ENCODE measurements at places on chromosomes 3 and 15. TPM values are rescaled to one million over a fixed set of nuclear protein-coding genes. Genes with fewer than 3 reads are reported as not detected.

The DPPA4 gene
- total RNA-seq, result not detected

The CGNL1 gene
- total RNA-seq, result 40.7 TPM

The GOLGB1 gene
- total RNA-seq, result 94.1 TPM

The CHD2 gene
- total RNA-seq, result 149 TPM

The CPN2 gene
- not detected for total RNA-seq

The EPHA6 gene
- 5.8 TPM for total RNA-seq

The LRRIQ4 gene
- not detected for total RNA-seq

The CCDC191 gene
- total RNA-seq, result 13.7 TPM

The TM4SF1 gene
- total RNA-seq, result 244 TPM

The CD200 gene
- 16.4 TPM for total RNA-seq

The NRROS gene
- total RNA-seq, result 1.5 TPM

The NR2E3 gene
- total RNA-seq, result 0.54 TPM

The CCDC54 gene
- not detected for total RNA-seq

GRCh38 chr3:168659015-168659414 is 563.3 kb upstream of the GOLIM4 start:
- H3K4me1 ChIP-seq, result no peaks in the 10 kb centered on the region
- no peaks in the 10 kb centered on the region for H3K27me3 ChIP-seq
- no peak overlapping the region for H3K4me3 ChIP-seq
- H3K27ac ChIP-seq, result no peak overlapping the region

DNA sequence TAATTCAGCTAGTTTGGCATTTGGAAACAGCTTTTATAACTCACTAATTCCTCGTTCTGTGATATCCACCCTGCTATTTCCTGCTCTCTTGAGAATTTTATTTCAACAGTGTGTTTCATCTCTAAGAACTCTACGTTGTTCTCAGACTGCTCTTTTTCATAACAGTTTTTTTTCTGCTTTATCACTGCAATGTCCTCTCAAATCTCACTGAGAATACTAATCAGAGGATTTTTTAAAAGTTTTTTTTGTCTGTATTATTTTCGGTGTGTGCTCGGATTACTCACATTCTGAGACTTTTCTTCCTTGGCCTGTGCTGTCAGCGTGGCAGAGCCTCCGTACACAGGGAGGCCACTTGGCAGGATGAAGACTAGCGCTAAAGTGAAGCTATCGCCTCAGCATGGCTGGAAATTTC is 59.4 kb upstream of the NEO1 start:
- peaks cover 8% of the 10 kb centered on the region for H3K4me1 ChIP-seq
- H3K27me3 ChIP-seq, result no peaks in the 10 kb centered on the region
- no peak overlapping the region for H3K4me3 ChIP-seq
- H3K36me3 ChIP-seq, result no peaks in the 10 kb centered on the region

DNA sequence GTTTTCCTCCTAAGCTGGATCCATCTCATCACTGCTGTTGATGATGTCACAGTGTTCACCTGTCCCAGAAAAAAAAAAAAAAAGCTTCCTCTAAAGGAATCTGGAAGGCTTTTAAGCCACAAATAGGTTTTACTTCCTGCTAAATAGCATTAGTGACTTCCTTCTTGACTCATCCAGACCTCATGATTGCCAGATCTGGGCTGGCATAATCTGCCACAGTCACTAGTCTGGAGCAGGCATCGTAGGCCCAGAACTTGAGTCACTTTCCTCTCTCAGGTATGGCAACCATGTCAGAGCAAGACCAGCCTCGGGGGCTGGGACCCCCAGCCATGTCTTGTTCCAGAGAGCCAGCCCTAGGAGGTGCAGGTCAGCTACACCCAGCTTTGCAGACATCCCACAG is 266.5 kb upstream of the CADM2 start:
- H3K4me1 ChIP-seq, result no peaks in the 10 kb centered on the region
- H3K36me3 ChIP-seq, result no peaks in the 10 kb centered on the region
- no peaks in the 10 kb centered on the region for H3K27me3 ChIP-seq
- DNase-seq, result no peak
- H3K27ac ChIP-seq, result no peak overlapping the region
- H3K4me3 ChIP-seq, result no peak overlapping the region

GRCh38 chr3:22231061-22231460 is 480.1 kb upstream of the ZNF385D start:
- H3K4me3 ChIP-seq, result no peak overlapping the region
- H3K27ac ChIP-seq, result no peak overlapping the region
- H3K27me3 ChIP-seq, result no peaks in the 10 kb centered on the region
- no peaks in the 10 kb centered on the region for H3K4me1 ChIP-seq
- no peaks in the 10 kb centered on the region for H3K36me3 ChIP-seq

DNA sequence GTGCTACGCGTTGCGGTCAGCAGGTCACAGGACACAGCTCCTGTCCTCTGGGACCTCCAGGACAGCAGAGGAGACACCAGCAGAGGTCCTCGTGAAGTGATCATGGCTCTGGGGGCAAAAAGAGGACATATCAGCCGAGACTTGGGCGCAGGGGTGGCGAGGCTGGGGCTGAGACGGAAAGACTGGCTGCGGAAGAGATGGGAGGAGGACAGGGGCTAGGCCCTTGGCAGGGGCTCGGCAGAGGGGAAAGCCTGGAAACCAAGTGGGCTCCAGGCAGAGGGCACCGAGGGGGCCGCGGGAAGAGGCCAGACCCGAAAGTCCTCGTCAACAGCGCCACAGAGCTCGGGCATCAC is 4.9 kb upstream of the CFAP100 start:
- no peaks in the 10 kb centered on the region for H3K36me3 ChIP-seq
- H3K27me3 ChIP-seq, result no peaks in the 10 kb centered on the region
- H3K27ac ChIP-seq, result no peak overlapping the region
- H3K4me3 ChIP-seq, result no peak overlapping the region
- DNase-seq, result no peak

DNA sequence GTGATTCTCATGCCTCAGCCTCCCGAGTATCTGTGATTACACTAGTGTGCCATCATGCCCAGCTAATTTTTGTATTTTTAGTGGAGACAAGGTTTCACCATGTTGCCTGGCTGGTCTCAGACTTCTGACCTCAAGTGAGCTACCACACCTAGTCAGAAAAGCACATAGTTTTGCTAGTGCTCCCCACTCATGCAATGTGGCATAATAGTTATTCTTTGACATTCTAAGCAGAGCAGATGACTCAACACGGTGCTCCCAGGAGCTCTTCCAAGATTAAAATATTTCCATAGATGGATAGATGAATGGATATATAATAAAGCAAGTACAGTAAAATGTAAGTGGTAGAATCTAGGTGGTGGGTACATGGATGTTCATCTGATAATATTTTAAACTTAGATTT is 53.1 kb upstream of the GK5 start:
- H3K36me3 ChIP-seq, result no peaks in the 10 kb centered on the region
- H3K27me3 ChIP-seq, result no peaks in the 10 kb centered on the region
- DNase-seq, result peak; percentile 6
- H3K4me1 ChIP-seq, result peaks cover 17% of the 10 kb centered on the region
- no peak overlapping the region for H3K27ac ChIP-seq
- H3K4me3 ChIP-seq, result no peak overlapping the region

DNA sequence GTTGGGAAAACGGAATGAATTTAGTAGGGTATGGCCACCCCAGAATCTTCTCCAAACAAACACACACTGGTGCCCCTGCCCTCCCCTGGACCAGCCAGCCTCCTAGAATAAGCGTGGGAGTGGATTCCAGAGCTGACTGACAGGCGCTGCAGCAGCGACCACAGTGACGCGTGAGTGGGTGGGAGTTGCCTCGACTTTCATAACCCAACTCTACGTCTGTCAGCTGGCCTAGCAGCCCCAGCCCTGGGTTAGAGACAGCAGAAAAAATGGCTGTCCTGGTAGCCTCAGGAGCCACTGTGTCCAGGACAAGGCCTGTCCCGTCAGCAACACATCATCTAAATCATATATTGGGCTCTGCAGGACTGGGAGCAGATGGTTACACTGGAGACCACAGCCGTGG is 10.0 kb downstream of the PLA2G4B start:
- no peak overlapping the region for H3K27ac ChIP-seq
- H3K27me3 ChIP-seq, result no peaks in the 10 kb centered on the region
- H3K36me3 ChIP-seq, result peaks cover 49% of the 10 kb centered on the region
- H3K4me3 ChIP-seq, result no peak overlapping the region
- H3K4me1 ChIP-seq, result peaks cover 4% of the 10 kb centered on the region

DNA sequence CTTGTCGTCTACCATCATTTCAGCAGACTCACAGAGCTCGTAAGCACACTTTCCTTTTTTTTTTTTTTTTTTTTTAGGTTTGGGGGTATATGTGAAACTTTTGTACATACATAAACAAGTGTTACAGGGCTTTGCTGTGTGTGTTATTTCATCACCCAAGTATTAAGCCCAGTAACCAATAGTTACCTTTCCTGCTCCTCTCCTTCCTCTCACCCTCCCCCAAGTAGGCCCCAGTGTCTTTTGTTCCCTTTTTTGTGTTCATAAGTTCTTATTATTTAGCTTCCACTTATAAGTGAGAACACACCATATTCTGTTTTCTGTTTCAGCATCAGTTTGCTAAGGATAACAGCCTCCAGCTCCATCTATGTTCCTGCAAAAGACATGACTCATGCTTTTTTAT is 746.8 kb downstream of the GRM7 start:
- no peaks in the 10 kb centered on the region for H3K4me1 ChIP-seq
- H3K27me3 ChIP-seq, result no peaks in the 10 kb centered on the region
- H3K4me3 ChIP-seq, result no peak overlapping the region
- no peak overlapping the region for H3K27ac ChIP-seq
- no peak for DNase-seq

DNA sequence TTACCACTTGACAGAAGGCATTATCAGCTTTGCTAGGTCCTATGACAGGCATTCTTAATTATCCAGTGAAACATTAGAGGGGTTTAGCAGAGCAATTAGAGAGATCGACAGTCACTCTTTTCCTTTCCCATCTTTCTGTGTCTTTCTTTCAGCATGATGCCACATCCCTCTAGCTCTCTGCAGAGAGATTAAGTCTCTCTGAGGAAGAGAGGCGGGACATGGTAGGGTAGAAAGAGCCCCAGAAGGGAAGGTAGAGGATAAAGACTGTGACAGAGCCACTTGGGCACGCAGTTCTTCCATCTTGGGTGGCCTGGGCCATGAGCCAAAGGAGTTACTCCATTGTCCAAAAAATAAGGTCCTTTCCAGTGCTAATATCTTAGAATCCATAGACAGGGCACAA is 55.8 kb downstream of the HHLA2 start:
- H3K36me3 ChIP-seq, result no peaks in the 10 kb centered on the region
- no peak overlapping the region for H3K4me3 ChIP-seq
- no peak overlapping the region for H3K27ac ChIP-seq
- no peaks in the 10 kb centered on the region for H3K4me1 ChIP-seq
- H3K27me3 ChIP-seq, result no peaks in the 10 kb centered on the region

GRCh38 chr3:7322957-7323669 is 462.2 kb downstream of the GRM7 start:
- no peak overlapping the region for H3K27ac ChIP-seq
- no peak overlapping the region for H3K4me3 ChIP-seq
- H3K4me1 ChIP-seq, result no peaks in the 10 kb centered on the region
- no peaks in the 10 kb centered on the region for H3K27me3 ChIP-seq

GRCh38 chr3:65508750-65509422 is 529.8 kb downstream of the MAGI1 start:
- no peaks in the 10 kb centered on the region for H3K27me3 ChIP-seq
- H3K4me1 ChIP-seq, result no peaks in the 10 kb centered on the region
- no peaks in the 10 kb centered on the region for H3K36me3 ChIP-seq
- no peak overlapping the region for H3K4me3 ChIP-seq
- H3K27ac ChIP-seq, result no peak overlapping the region

GRCh38 chr3:129756871-129757270 is 136.6 kb downstream of the TMCC1 start:
- H3K36me3 ChIP-seq, result no peaks in the 10 kb centered on the region
- DNase-seq, result no peak
- peaks cover 7% of the 10 kb centered on the region for H3K4me1 ChIP-seq
- H3K27ac ChIP-seq, result no peak overlapping the region
- no peak overlapping the region for H3K4me3 ChIP-seq

- no peaks in the 10 kb centered on the region for H3K4me1 ChIP-seq
- H3K27ac ChIP-seq, result peak overlapping the region; percentile 51
- H3K36me3 ChIP-seq, result no peaks in the 10 kb centered on the region
- H3K4me3 ChIP-seq, result no peak overlapping the region
- no peaks in the 10 kb centered on the region for H3K27me3 ChIP-seq
Observed at GRCh38 chr3:45560281-45560971, 34.1 kb upstream of the LIMD1 start.

- H3K36me3 ChIP-seq, result no peaks in the 10 kb centered on the region
- no peaks in the 10 kb centered on the region for H3K27me3 ChIP-seq
- no peak for DNase-seq
- no peak overlapping the region for H3K4me3 ChIP-seq
Observed at GRCh38 chr3:107394502-107394901, 17.3 kb downstream of the CCDC54 start.

DNA sequence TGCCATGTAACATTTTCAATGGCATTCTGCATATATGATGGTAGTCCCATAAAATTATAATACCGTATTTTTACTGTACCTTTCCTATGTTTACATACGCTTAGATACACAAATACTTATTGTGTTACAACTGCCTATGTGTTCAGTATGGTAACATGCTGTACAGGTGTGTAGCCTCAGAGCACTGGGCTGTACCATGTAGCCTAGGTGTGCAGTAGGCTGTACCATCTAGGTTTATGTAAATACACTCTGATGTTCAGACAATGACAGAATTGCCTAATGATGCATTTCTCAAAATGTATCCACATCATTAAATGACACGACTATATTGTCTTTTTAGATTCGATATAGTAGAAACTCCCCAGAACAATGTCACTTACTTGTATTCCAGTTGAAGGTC is 22.7 kb downstream of the CD80 start:
- no peak overlapping the region for H3K4me3 ChIP-seq
- H3K36me3 ChIP-seq, result no peaks in the 10 kb centered on the region
- no peak for DNase-seq
- H3K27ac ChIP-seq, result no peak overlapping the region

- no peak for DNase-seq
- no peaks in the 10 kb centered on the region for H3K36me3 ChIP-seq
- H3K27ac ChIP-seq, result no peak overlapping the region
- H3K4me1 ChIP-seq, result no peaks in the 10 kb centered on the region
- H3K27me3 ChIP-seq, result no peaks in the 10 kb centered on the region
Observed at GRCh38 chr3:39637807-39638206, 170.3 kb downstream of the MOBP start.

- H3K27ac ChIP-seq, result no peak overlapping the region
- peaks cover 12% of the 10 kb centered on the region for H3K36me3 ChIP-seq
- no peak overlapping the region for H3K4me3 ChIP-seq
- no peaks in the 10 kb centered on the region for H3K4me1 ChIP-seq
Observed at GRCh38 chr15:92130244-92130643, 263.4 kb upstream of the ST8SIA2 start.

Data from thyroid gland (tissue), 4 donors.